ENCODE measurements at places on chromosomes 13 and 19. TPM values are rescaled to one million over a fixed set of nuclear protein-coding genes. Genes with fewer than 3 reads are reported as not detected.

GRCh38 chr19:14237014-14237941 lies 31.3 kb upstream of the ADGRL1 start:
- no peak for DNase-seq

GRCh38 chr19:11300811-11301120 lies 4.8 kb downstream of the TSPAN16 start:
- DNase-seq = no peak

DNA sequence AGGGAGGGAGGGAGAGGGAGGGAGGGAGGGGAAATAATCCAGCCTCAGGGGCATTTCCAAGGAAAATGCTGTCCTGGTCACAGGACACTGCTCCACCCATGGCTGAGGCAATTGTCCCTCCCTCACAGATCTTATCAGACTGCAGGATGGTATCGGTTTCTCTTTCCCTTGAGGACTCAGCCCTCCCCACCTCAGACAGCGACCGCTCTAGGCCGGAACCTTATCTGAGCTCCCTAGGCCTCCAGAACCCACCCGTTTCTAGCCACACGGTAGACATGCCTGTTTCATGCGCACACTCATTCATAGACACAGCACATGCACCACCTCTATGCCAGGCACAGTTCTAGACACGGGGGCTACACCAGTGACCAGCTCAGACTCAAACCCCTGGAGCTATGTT lies 10.0 kb upstream of the IZUMO2 start:
- DNase-seq = peak; percentile 58

DNA sequence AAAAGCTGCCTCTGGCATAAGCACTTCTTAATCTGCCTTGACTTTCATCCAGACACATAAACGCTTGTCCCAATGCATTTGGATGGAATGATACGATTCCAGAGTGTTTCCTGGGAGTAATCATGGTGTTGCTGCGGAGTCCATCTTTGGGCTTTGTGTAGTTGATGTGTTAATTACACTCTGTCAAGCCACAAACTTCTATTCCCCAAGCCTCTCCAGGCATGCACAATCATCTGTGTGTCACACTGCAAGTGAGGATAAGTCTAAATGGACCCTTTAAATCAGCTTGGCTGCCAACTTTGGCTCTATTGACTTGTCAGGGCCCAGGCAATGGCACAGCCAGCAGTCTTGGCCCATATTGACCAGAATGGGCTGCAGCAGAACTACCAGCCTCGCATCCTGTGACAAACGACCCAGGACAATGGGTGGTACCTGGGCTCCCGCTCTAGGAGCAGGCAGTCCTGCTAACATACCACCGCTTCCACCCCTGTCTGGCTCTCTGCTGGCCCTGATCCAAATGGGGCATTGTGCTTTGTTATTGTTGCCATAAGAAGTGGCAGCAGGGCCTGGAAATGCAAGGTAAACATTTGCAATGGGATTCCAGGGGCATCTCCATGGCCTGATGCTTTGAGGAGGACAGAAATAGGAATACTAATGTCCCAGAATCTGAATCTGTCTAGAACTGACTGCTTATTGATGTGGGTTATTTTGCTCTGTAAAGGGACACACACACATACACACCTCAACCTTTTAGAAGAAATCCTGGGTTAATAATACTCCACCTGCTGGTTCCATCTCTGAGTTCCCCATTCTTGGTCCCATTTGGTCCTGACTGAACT lies 127.2 kb downstream of the DNAJC15 start:
- no peak for DNase-seq

DNA sequence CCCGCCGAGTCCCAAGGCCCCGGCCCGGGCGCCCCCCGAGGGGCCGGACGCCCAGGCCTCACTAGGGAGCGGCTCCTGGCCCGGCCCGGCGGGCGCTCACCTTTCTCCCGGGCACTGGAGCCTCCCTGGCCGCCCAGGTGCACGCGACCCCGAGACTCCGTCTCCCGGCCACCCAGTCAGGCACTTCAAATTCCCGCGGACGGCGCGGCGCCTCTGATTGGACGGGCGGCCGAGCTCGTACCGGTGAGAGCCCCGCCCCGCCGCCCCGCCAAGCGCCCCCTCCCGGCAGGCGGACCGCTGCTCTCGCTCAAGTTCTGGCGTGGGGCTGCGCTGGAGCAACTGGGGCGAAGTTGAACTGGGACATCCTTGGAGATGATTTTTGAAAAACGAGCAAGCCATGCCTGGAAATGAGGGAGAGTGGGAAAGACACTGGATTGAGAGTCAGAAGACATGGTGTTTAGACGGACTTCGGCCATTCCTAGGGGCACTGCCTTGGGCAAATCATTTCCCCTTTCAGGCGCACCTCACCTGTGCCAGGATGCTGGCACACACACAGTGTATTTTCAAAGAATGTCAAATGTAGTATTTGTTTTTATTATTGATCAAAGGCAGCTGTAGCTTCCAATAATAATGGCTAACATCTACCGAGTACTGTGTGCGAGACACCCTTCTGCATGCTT lies 485.3 kb downstream of the UQCRFS1 start:
- DNase-seq = no peak

- no peak for DNase-seq
Measured at GRCh38 chr19:40744554-40745401, 5.5 kb downstream of the ACTMAP start.

The TMEM255B gene
- 20.6 TPM for total RNA-seq

DNA sequence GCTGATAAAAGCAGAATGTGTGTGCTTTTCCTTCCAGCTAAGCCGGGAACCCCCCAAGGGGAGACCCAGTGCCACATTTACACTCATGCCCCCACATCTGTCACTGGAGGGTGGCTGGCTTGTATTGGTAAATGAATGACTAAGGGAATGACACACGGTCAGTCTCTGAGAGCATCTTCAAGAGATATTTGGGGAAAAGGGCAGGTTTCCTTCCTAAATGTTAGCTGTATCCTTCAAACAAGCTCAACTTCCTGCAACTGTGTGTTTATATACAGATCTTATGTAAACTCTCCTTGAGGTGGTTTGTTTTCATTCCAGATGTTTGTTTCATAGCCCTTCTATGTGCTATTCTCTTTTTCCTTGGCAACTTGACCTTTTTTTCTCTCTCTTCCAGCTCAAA lies 192.6 kb downstream of the COL4A1 start:
- DNase-seq = no peak

GRCh38 chr19:32876919-32877285 lies 7.3 kb upstream of the SLC7A9 start:
- DNase-seq = peak; percentile 30

DNA sequence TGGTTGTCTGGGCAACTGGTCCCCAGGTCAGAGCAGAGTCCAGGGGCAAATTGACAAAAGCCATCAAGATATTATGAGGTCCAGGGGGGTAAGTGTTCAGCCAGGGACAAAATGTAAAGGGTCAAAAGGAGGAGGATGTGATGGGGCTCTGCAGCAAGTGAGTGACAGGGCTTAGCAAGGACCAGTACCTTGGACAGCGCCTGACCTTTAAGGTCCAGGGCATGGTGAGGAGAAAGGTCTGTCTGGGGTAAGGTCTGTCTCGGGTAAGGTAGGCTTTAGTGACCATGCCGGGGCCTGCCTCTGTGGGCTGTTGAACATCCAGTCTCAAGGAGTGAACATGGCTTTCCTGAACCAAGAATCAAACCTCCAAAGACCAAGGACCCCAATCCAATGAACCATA lies 6.3 kb upstream of the ZNF358 start:
- no peak for DNase-seq

The CD320 gene
- 24.3 TPM for total RNA-seq

- no peak for DNase-seq
Measured at GRCh38 chr19:33304760-33305647, 2.7 kb upstream of the CEBPA start.

All from ureter (tissue), 1 donor.